ENCODE measurements at places on chromosomes 11 and 22.

GRCh38 chr22:37316875-37317371 is 34.6 kb downstream of the CYTH4 start:
- DNase-seq = peak; percentile 62

DNA sequence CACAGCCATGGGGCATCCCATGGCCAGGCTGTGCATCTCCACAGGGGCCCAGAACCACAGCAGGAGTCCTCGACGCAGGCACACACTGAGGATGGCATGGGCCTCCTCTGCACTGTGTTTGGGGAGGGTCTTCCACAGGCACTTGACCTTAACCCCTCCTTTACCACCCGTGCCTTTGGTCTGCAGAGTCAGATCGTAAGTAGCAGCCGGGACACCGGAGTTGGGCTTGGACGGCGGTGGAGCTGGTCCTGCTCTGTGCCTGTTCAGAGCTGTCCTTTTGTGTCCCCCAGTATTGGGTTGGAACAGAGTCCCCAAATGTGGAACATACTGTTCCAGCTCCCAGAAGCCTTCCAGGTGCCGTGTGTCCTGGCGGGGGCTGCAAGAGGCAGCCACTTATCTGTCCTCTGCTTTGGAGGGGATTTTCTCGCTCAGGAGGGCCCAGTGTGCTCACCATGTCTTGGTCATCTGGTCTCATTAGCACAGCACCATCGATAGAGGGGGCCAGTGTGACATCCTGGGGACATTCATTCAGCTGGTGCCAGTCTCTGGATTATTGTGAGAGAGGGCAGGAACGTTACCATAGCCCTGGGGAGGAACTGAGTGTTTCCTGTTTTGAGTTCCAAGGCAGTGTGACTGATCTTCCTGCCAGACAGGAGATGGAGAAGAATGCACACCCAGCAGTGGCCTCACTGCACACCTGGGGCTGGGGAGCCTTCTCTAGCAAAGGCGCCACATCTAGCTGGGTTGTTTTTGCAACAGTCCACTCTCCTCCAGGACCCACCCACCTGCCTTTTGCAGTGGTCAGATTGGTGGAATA is 12.4 kb downstream of the CRELD2 start:
- DNase-seq = peak; percentile 90

DNA sequence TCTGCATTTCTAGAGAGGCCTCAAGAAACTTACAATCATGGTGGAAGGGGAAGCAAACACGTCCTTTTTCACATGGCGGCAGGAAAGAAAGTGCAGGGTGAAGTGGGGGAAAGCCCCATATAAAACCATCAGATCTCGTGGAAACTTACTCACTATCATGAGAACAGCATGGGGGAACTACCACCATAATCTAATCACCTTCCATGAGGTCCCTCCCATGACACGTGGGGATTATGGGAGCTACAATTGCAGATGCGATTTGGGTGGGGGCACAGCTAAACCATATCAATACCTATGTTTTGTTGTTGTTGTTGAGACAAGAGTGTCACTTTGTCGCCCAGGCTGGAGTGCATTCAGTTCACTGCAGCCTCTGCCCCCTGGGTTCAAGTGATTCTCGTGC is 29.9 kb downstream of the SFI1 start:
- peak; percentile 72 for DNase-seq

- DNase-seq = no peak
Measured at GRCh38 chr22:46574993-46575910, 37.8 kb upstream of the CELSR1 start.

DNA sequence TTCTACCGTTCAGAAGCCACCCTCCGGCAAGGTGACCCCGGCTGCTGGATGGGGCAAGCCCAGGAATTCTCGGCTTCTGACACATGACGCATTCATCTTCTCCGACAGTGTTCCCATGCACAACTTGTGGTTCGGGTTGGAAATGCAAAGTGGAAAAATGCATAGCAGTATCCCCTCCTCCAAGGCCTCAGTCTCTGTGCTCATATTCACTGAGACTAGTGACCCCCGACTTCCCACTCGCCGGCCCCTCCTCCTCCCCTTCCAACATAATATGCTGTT is 70.0 kb upstream of the NTM start:
- no peak for DNase-seq

DNA sequence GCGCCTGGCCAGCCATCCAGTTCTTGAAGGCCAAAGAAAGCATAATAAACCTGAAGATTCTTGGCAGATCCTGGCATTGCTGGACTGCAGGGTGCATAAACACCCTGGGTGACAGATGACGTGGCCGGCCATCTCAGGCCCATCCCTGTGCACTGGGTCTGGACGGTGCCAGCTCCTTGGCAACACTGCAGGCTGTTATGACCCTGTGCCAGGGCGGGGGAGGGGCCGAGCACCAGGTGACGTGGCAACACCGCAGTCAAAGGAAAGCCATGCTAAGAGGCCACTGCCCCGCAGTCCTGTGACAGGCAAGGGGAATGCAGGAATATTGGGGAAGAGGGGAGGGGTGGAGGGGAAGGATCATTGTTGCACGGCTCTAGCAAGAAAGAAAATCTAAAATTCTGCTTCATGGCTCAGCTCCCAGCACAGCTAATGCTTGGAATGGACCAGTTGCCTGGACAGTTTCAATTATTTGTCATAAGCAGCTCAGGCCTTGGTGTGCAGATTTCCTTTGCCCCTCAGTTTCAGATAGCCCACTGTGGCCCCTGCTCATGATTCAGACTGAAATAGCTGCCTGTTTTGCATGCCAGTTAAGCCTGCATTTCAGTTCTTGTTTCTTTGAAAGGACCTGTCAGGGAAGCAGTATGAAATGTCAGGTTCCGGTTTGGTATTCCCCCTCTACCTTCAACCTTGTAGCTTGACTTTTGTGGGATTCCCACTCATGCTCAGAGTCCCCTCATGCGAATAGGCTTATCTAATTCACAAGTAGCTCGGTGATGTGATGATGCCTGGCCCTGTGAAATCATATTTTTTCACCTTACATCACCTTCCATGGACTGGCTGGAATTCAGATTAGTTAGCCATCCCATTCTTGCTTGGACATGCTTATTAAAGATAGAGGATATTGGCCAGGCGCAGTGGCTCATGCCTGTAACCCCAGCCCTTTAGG is 29.7 kb upstream of the DDX6 start:
- peak; percentile 48 for DNase-seq

GRCh38 chr22:36405671-36406538 is 18.1 kb upstream of the MYH9 start:
- peak; percentile 66 for DNase-seq

- DNase-seq = no peak
Measured at GRCh38 chr11:126328001-126328390, 24.1 kb downstream of the DCPS start.

DNA sequence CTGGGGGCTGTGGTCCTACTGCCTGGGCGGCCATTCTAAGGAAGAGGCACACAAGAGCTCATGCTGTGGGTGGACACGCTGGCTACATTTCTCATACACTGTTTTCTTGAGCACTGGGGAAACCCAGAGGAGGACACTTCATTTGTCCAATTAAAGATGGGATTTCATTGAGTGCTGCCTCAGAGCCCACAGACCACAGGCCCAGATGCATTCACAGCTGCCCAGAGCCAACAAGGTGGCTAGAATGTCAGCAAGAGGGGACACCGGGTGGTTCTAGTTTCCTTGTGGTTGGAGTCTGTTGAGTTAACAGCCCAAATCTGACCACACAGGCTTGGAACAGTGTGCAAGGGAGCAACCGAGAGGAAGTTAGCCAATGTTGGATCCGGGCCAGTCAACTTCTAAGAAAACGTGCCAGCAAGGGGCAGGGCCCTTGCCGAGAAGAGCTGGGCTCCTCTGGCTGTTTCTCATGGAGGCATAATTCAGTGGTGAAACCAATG is 35.0 kb upstream of the SORL1 start:
- DNase-seq = peak; percentile 81

- DNase-seq = no peak
Measured at GRCh38 chr11:134358856-134359490, 27.2 kb downstream of the GLB1L2 start.

DNA sequence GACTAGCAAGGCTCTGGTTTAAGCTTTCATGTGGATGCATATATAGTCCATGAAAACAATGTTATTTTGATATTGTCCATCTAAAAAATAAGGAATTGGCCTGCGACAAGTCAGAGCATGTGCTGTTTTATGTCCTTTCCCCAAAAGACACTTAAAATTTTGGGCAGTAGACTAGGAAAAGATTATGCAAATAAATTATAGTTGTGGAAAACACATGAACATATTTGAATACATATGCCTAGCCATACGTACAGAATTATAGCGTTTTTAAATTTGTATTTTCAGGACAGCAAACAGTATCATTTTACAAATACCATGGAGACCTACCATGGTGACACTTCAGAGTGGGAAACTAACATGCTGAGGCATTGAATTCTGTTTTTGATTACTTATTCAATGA is 113.8 kb upstream of the SLC5A12 start:
- DNase-seq = no peak

DNA sequence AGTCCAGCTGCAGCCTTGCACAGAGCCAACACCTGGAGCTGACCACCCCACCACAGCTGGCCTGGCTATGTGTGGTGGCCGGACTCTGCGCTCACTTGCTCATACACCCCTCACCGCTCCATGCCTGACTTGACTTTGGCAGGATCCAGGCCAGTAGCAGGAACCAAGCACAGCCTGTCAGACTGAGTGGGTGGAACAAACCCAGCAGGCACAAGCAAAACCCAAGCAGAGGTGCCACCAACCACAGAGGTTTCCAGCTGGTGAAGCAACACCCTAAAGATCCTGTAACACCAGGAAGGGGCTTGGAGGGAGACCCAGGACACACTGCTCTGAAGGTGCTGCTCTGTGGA is 44.9 kb upstream of the WNT11 start:
- peak; percentile 31 for DNase-seq

GRCh38 chr22:27210111-27210730 is 552.8 kb downstream of the MIAT start:
- no peak for DNase-seq

- no peak for DNase-seq
Measured at GRCh38 chr11:118744046-118744445, 46.9 kb downstream of the DDX6 start.

GRCh38 chr11:44944181-44944852 is 6.4 kb downstream of the TP53I11 start:
- DNase-seq = no peak

DNA sequence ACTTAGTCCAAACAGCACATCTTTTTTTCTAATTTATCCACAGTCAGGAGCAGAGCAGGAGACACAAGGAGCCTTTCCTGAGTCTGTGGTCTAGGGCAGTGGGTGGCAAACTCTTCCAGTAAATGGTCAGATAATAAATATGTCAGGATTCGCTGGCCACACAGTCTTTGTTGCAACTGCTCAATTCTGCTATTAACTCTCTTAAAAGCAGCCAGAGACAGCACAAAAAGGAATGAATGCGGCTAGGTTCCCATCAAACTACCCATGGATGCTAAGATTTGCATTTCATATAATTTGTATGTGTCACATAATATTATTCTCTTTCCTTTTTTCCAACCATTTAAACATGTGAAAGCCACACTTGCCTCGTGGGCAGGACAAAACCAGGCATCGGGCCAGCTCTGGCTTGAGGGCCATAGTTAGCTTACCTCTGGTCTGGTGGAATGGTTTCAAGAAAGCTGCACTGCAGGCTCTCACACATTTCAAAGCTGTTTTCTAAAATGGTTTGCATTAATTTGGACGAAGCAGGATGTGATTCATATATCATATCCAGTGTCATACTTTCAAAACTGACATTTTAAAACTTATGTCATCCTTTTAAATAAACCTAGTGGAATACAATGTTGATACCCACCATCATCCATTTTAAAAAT is 64.7 kb upstream of the CD5 start:
- no peak for DNase-seq

DNA sequence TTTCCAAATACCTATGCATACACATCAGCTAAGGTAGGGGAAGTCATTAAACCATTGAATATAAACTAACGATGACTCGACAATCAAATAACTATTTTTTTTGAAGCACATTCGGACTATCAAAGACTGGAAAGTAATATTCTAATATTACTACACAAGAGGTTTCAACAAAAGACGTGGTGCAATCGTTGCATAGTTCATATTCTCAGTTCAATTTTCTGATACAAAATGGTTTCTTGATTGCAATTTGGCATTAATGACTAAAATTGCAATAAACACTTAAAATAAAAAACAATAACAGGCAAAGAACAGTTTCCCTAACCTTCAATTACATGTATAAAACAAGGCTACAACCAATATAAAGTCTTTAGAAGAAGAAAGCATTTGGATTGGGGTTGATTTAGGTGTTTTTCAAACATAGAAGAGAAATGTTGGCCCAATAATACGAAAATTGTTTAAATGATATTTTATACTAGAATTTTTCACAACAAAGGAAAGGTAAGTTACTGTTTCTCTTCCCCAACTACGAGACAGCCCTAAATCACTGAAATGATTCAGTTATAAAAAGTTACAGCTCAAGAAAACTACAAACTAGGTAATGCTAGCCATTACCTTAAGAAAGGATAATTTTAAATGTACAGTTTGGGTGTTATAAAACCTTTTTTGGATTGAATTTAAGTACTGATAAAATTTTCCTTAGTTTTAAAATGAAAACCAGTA is 17.6 kb downstream of the BLID start:
- no peak for DNase-seq

- DNase-seq = no peak
Measured at GRCh38 chr11:80925321-80925720, 1484.5 kb upstream of the TENM4 start.

DNA sequence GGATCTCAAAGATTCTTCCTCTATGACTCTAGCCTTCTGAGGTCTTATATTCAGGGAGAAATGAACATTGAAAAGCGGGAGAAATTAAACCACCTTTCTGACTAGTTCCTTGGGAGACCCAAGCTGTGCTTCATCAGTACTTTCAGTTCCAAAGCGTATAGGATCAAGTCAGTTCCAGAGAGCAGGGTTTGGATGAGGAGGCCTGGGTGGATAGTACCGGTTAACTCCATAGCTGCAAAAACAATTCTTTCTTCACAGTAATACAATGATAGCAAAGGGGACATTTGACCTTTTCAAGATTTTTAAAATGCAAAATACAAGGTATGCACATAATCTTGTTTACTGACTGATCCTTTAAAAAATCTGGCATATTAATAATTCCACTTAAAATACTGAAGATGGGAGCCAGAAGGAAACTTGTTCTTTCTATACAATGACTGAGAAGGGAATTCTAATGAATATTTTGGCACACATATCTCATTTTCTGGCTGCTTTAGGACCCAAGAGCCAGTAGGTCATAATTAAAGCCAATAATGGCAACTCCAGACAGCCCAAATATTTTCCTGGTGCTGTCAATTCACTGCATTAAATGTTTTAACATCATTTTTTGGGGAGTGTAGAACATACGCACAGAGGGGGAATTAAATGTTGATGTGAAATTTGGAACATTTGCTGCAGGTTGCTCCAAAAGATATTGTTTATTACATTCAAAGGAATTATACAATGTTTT is 16.0 kb downstream of the ADM start:
- no peak for DNase-seq

DNA sequence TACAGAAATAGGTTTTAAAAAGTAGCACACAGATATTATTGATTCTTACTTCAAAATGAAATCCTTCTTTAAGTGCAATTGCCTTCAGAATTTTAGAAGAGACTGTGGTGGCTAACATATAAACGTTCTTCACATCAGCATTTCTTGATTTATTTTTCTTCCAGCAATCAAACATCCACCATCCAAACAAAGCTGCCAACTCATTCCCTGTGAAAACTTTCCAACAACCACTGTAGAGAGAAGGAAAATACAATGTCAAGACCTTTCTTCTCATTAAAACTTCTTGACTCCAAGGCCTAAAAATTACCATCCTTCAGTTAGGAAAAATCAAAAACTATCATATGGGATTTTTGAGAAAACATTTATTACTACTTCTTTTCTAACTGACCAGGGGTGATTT is 34.0 kb upstream of the P4HA3 start:
- no peak for DNase-seq

GRCh38 chr11:78425399-78426070 is 7.9 kb upstream of the GAB2 start:
- DNase-seq = no peak

GRCh38 chr22:48722661-48723060 is 1105.0 kb downstream of the BRD1 start:
- DNase-seq = no peak
